ENCODE measurements at places on chromosomes 13 and 19.

DNA sequence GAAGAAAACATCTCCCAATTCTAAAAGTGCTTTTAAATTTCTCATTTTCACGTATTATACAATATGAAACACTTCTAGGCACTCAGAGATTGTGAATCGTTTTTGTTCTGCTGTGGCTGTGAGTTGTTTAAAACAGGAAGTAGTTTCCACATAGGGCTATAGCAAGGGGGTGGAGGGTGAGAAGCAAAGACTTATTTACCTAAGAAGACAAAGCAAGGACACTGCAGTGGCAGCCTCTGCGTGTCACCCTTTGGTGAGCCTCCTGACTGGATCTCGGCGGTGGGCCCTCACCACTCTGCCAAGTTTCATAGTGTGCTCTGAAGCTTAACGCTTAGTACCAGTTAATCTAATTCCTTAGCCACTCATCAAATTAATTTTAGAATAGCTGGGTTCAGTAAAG lies 56.8 kb downstream of the TNFSF13B start:
- DNase-seq = no peak

DNA sequence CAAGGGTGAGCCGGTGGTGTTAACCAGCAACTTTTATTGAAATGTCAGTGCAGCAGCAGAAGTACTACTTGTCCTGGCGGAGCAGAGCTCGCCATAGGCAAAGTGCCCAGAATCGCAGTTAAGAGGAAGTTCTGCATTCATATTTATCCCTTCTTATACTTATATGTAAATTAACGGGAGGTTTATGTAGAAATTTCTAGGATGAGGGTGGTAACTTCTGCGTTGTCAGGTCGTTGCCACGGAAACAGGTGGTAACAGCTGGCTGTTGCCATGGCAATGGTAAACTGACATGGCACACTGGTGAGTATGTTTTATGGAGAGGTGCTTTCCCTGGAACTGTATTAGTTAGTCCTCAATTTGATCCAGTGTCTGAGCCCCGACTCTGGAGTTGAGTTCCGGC lies 2494.9 kb upstream of the PCDH20 start:
- no peak for DNase-seq

- peak; percentile 48 for DNase-seq
Observed at GRCh38 chr13:94415500-94416237, 63.8 kb downstream of the DCT start.

GRCh38 chr19:51027873-51028272 lies 1.5 kb upstream of the KLK11 start:
- DNase-seq = no peak

DNA sequence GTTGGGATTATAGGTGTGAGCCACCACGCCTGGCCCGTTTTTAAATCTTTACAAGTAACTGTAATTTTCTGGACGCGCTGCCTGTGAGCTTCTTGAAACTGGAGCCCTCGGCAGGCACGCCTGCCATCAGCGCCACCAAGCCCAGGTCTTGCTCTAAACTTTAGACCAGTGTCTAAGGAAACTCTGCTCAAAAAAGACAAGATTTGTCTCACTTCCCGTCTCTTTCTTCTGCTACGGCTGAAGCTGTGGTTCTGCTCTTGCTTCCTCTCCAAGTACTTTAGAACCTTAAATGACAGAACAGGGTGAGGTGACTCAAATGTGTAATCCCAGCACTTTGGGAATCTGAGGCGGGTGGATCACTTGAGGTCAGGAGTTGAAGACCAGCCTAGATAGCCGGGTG lies 24.9 kb downstream of the RCN3 start:
- DNase-seq = no peak

DNA sequence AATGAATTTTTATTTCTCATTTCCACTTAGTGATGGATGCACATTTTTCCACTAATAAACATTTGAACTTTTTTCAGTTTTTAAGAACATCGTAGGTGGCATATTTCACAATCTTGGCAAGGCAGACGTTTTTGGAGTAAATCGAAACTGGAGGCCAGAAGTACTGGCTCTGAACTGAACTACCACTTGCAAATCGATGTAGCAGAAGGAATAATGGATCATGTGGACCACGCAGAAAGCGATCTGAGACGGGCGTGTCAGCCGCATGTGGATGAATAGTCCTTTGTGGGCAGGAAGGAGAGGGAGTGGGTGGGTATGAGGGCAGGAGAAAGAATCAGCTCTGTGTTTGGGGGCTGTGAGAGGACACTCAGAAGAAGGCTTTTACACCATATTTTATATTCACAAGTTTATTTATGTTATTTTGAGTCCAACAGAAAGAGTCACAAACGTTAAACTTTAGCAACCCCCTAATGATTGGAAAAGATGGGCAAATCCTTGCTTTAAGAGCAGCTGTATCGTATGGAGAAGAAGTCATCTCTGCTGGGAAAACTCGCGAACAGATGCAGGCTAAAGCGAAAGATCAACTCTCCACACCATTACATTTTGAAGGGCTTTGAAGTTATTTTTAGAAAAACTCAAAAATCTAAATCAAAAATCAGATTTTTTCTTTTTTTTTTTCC lies 90.5 kb downstream of the COL4A2 start:
- DNase-seq = no peak

Data from NCI-H446 treated with DMSO at 0.1 percent for 48 hours (cell line).